ENCODE measurements at places on chromosomes 1 and 21.

DNA sequence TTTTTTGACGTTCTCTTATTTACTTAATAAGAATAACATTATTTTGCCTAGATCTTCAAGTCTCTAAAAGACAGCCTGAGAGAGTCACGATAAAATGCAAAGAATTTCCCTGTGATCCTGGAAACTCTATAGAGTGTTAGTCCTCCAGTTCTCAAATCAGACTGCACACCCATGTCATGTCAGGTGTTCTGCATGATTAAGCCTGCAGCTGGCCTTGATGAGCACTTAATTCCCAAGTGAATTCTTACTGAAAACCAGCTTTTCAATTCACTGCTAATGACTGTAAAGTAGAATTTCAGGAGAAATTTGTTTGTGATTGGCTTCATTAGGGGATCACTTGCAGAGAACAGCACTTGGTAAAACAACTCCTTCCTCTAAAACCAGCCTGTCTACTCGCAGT, 41.9 kb downstream of the CHML start:
- DNase-seq, result no peak

- DNase-seq, result no peak
Measured at GRCh38 chr1:88774151-88774556, 90.1 kb downstream of the PKN2 start.

DNA sequence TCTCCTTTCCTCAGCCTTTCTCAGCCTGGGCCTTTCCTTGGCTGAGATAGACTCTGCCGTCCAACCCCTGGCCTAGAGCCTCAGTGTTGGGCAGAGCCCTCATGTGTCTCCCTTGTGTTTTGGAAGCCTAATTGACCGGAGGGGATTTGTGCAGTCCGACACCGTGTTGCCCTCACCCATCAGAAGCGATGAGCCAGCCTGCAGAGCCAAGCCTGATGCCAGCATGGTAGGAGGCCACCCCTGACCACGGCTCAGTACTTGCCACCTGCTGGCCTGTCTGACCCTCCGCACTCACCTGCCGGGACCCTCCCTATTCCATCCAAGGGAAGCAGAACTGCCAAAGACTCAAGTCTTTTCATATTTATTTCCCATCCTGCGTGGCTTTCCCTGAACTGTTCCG, 9.3 kb upstream of the SFN start:
- DNase-seq, result no peak

- peak; percentile 55 for DNase-seq
Measured at GRCh38 chr1:226064816-226065248, 2.3 kb downstream of the H3-3A start.

DNA sequence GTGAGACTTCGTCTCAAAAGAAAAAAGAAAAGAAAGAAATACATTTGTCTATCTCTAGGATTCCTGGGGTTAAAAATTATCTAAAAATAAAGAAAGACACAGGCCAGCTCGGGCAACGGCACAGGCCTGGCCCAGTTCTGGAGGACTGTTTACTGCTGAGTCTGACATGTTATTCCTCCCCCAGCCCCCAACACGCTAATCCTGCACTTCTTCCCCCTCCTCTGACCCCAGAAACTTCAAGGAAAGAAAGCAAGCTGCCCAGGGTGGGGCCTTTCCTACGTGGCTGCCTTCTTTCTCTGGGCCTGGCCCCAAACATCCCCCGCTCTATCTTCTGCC, 40.0 kb downstream of the ACOT7 start:
- DNase-seq, result no peak

All from central memory CD4-positive, alpha-beta T cell (primary cell).